ENCODE measurements at places on chromosomes 16 and 17.
A peak's percentile ranks its signal among the peaks of the same experiment; 100 is the strongest.

GRCh38 chr17:49344914-49345313 lies 17.1 kb downstream of the ZNF652 start:
- DNase-seq, result no peak

GRCh38 chr17:63381101-63381729 lies 64.9 kb downstream of the CYB561 start:
- DNase-seq, result no peak

DNA sequence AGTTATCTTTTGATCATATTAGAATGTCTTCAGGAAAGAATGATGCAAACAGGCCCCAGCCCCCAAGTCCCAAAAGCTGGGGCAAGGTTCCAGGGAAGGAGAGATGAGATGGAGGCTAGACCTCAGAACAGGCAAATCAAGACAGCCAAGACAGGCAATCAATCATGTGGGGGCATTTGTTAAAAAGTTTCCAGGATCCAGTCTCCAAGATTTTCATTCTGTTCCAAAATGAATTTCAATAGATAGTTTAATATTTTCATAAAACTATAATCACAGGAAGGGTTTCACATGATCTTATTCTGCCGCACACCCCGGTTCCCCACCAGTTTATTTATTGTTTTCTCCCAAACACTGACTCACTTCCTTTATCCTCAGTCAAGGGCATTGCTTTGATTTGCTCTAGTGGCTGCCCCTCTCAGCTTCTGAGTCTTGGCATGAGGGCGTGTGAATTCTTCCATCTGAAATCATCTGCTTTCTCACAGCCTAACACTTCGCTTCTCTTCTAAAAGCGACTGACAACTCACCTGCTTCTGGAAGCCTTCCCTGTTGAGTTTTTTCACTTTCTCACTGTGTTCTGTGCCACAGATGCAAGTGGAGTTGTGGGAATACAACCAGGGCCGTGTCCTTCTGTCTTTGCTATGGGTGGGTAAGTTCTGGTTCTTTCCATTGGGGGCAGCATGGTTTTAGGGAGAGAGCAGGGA lies 12.2 kb upstream of the TERF2 start:
- DNase-seq, result peak; percentile 62

DNA sequence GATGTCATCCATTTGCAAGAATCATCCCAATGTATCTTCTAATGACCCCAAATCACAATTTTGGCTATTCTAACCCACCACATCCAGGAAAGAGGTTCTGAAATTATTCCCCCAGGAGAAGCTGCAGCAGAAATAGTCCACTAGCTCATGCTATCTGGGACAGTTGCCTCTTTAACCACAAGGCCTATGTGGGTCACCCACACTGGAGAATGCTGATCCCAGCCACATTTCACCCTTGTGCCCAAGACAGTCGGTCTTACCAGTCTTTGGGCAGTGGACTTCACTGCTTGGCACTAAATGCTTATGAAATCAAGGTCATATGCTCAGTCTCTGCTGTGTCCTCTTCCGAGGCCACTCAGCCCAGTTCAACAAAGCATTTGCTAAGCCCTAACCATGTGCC lies 27.0 kb downstream of the ABCC12 start:
- no peak for DNase-seq

- no peak for DNase-seq
Measured at GRCh38 chr16:10250137-10250828, 68.1 kb upstream of the GRIN2A start.

- DNase-seq, result no peak
Measured at GRCh38 chr17:77553459-77554066, 404.9 kb upstream of the TNRC6C start.

GRCh38 chr16:85648805-85649204 lies 35.7 kb downstream of the GSE1 start:
- no peak for DNase-seq

DNA sequence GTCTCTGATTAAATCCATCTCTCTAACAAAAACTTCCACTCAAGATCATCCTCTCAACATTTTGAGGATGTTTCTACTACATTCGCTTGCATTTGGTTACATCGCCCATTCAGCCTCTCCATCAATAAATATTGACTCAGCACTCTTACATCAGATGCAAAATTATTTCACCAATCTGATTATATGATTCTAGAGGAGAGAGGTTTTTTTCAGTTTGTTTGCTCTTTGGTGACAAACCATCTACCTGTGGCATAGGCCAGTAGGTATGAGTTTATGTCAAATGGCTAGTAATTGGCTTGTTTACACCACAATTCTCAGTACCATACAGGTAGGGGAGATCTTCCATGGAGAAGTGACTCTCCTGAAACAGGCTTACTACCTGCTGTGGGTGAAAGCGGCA lies 52.3 kb downstream of the TOX3 start:
- DNase-seq, result no peak

DNA sequence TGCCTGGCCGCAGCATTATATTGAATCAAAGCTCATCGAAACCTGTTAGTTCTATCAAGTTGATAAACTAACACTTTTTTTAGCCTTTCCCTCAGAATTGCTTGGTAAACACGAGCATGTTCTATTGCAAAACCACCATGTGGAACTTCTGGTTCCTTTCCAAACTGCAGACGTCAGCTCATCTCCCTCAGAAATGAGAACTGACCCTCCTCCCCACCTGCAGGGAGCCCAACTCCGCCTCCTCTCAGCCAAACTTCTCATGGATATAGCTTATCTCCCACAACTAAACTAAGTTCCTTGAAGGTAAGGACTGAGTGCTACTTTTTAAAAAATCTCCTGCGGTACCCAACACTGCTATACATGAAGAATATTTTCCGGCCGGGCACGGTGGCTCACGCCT lies 6.7 kb downstream of the SHMT1 start:
- peak; percentile 25 for DNase-seq

GRCh38 chr16:65697065-65697464 lies 575.2 kb upstream of the CDH11 start:
- DNase-seq, result no peak

DNA sequence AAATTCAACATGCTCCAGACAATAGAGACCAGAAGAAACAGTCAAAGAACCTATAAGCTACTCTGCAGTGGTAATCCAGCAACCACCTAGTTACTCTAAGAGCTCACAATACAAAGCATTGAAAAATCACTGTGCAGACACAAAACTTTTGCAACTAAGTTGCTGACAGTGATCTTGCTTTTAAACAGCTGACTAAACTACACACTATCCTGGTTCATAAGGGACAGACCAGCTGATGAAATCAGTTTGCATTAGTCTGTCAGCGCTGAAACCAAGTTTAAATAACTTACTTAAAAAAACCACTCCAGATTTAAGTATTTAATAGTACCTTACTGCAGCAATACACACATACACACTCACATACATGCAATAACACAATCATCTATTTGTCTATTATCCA lies 4.6 kb downstream of the VEZF1 start:
- no peak for DNase-seq

DNA sequence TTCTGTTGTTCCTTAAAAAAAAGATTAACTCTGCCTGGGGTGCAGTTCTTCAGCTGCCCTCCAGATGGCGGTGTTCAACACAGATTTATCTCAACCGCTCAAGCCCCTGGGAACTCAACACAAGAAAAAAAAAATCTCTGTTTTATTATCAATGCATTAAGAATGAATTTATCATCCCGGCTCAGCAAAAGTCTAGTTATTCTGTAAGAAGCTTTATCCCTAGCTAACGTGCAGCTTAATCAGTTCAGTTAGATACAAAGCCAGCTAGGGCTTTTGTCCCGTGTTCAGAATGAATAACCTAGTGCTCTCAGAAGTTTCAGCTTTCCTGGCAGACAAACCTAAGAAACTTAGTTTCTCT lies 475.9 kb upstream of the CCL2 start:
- DNase-seq, result peak; percentile 27

- DNase-seq, result no peak
Measured at GRCh38 chr16:8137606-8138005, 452.7 kb downstream of the TMEM114 start.

- DNase-seq, result no peak
Measured at GRCh38 chr17:3738562-3739295, 15.0 kb downstream of the HASPIN start.

GRCh38 chr16:53429221-53429943 lies 4.9 kb upstream of the RBL2 start:
- DNase-seq, result no peak

DNA sequence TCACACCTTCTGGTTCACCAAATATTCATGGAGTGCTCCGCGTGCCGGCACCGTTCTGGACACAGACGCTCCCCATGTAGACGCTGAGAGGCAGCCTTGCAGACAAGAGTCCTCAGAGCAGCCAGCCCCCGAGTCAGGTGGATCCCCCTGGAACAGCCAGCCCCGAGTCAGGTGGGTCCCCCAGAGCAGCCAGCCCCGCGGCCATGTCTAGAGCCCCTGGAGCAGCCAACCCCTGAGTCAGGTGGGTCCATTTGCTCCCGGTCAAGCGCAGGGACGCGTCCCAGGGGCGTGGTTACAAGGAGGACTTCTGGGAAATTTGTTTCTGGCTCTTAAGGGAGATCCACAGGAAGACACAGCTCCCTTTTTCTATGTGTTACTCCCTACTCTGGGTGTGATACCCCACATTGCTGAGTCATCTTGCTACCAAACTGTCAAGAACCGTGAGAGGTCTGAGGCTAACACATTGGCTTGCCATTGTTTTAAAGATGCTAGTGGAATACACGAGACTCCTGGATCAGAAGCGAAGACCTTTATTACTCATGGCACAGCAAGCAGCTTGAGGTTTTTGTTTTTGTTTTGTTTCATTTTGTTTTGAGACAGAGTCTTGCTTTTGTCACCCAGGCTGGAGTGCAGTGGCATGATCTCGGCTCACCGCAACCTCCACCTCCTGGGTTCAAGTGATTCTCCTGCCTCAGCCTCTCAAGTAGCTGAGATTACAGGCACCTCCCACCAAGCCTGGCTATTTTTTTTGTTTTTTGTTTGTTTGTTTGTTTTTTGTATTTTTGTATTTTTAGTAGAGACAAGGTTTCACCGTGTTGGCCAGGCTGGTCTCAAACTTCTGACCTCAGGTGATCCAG lies 43.3 kb upstream of the CBFA2T3 start:
- no peak for DNase-seq

GRCh38 chr17:77228816-77229215 lies 88.0 kb downstream of the SEC14L1 start:
- no peak for DNase-seq

DNA sequence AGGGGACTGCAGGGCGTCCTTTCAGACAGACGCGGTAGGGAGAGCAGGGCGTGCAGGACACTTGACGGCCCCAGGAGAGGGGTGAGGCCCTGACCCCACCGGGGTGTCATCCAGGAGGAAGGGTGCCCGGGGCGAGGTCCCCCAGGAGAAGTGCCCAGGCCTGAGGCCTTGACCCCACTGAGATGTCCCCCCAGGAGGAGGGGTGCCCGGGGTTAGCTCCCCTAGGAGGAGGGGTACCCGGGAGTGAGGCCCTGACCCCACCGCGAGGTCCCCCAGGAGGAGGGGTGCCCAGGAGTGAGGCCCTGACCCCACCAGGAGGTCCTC lies 27.2 kb upstream of the METRNL start:
- DNase-seq, result no peak

DNA sequence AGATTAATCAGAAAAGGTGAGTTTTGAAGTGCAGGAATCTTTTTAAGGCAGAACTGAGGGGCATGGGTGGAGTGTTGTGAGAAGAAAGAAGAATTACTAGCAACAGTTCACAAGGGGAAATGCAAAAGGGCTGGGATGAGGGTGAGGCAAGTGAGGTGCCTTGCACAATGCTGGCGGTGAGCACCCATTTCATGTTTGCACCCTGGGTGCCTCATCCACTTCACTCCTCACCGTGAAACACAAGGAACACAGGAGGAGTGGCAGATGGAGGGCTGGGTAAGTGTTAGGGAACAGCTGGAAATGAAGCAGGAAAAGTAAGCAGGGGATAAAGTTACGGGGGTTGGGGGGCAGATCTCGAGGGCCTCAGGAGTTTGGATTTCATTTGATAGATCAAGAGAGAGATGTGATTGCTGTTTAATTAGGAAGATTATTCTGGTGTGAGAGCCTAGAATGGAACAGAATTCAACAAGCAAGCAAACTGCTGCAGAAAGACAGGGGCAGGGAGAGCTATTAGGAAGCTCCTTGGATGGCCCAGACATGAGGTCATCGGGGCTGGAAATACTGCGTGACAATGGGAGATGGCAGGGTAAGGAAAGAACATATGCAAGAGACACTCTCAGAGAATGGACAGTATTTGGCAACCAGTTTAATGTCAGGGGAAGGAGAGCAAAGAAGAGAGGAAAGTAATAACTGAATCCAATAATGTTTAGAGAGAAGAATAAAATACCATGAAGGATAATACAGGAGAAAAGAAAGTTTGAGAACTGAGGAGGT lies 8.3 kb upstream of the HEATR6 start:
- no peak for DNase-seq

- peak; percentile 34 for DNase-seq
Measured at GRCh38 chr17:1087381-1088241, 90.7 kb downstream of the TIMM22 start.

DNA sequence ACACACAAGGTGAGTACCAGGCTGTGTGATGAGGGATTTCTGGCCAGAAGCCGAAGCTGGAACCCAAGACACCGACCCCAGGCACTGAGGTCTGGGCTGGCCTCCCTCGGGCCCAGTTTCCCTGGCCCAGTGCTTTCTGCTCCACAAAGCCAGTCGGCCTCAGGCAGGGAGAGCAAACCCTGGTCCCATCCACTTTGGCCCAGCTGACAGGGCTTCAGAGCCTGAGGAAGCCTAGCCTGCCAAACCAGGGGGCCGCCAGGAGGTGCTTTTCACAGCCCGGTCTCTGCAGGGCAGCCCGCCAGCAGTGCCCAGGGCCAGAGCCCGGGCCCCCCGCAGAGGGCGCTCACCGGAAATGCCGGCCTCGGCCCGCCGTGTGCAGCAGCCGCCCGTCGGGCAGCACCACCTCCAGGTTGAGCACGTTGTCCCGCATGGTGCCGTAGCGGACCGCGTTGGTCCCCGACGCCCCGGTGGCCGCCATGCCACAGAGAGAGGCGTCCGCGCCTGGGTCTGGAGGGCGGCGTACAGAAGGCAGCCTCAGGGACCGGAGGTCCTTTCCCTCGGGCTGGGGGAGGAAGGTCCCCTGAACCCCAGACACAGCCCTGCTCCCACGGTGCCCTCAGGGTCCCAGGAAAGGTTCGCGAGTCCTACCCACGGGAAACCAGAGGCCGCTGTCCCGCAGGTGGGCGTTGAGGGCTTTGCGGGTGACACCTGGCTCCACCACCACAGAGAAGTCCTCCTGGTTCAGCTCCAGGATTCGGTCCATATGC lies 2.2 kb downstream of the LDHD start:
- DNase-seq, result no peak

DNA sequence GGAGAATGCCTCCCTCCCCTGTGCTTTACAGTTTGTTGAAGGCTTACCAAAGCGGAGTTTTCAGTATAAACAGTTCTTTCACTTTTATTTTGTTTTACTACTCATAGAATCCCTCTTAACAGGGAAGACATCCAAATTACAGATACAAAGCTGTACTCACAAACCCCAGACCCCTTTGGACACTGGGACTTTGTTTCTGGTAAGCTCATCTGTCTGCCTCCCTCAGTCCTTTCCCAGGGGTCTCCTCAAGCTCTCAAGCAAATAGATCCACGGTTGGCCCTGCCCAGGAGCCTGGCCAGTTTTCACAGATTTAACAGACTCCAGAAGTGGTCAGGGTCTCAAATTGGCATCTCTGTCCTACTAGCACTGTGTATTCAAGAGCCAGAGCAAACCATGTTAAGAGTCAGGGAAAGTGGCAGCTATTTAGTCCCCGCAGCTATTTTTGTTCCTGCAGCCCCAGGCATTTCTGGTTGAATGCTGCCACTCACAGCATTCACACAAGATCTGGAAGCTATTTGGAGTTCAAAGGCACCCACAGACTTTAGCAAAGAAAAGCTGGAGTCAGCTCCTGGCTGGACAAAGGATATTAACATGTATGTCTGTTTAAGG lies 54.2 kb downstream of the TMEM100 start:
- no peak for DNase-seq

- peak; percentile 66 for DNase-seq
Measured at GRCh38 chr17:30433514-30433913, 43.7 kb upstream of the GOSR1 start.

Data from stromal cell of bone marrow (primary cell).